Stimulated activated CD8-positive, alpha-beta memory T cell treated with anti-CD3 and anti-CD28 coated beads, Interleukin-15, amount 100 ng/mL, for 24 hours (primary cell): ENCODE measurements at places on chromosomes 2 and 18.

DNA sequence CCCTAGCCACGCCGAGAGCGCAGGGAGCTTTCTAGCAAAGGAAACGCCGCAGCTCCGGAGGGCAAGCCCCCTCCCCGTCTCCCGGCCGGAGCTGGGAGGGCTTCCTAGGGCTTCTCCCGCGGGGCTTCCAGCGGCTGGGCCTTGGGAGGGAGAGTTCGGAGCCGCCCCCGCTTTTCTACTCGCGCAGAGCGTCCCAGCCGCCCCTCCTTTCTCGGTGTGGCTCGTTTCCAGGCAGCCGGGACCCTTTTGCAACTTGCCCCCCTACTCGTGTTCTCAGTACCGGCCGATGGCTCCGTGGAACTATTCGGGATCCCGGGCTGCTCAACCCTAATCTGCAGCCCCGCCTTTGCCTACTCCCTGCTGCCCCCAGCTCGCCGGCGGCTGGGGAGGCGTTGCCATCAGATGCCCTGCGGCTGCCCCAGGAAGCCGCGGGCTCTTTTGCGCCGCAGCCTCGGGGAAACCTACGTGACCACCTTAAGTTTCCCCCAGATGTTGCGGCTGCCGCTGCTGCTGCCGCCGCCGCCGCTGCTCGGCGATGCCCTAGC is 1.5 kb upstream of the NR4A2 start:
- DNase-seq, result no peak

GRCh38 chr2:213148572-213149261 is 2.7 kb downstream of the IKZF2 start:
- DNase-seq, result no peak

GRCh38 chr2:235026649-235027557 is 75.1 kb downstream of the SH3BP4 start:
- DNase-seq, result no peak

GRCh38 chr2:204715361-204715760 is 170.1 kb downstream of the PARD3B start:
- no peak for DNase-seq

DNA sequence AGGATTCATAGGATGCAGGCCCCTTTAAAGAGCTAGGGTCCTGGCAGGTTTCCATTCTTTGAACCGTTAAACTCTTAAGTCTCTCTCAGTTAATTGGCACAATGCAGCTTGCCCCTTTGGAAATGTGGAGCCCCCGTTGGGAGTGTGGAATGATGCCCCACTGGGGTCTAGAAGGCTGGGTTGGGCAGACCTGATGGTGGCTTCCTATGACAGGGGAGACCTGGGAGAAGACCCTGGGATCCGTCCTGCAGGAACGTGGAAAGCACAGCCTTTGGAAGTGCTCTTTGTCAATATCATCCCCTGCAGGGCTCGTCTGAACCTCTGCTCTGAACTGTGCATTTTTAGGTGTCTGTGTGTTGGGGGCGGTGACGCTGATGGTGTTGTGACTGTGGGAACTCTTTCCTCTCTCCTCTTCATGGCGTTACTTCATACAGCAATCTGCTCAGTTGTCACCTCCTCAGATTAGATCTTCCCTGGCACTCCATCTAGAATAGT is 190.6 kb downstream of the MYCN start:
- DNase-seq, result no peak
